SIG-M5 (cell line): ENCODE measurements at places on chromosomes 3 and 15.

GRCh38 chr3:31979001-31979697 is 1.9 kb downstream of the OSBPL10 start:
- no peak for DNase-seq

DNA sequence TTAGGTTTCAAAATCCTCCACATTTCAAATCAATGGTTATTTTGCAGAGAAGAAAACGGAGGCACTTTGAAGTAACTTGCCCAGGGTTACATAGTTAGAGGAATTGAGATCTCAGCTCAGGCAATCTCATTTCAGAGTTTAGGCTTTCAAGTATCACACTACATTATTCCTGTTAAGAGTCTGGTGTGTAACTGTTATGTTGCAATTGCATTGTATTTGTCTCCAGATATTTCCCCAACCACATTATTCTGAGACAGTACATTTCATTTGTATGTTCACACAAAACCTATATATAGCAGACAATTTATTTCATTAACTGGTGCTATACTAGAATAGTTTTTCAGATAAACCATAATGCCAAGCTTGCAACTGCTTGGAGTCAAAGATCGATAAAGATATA is 154.2 kb upstream of the TSPAN3 start:
- no peak for DNase-seq

DNA sequence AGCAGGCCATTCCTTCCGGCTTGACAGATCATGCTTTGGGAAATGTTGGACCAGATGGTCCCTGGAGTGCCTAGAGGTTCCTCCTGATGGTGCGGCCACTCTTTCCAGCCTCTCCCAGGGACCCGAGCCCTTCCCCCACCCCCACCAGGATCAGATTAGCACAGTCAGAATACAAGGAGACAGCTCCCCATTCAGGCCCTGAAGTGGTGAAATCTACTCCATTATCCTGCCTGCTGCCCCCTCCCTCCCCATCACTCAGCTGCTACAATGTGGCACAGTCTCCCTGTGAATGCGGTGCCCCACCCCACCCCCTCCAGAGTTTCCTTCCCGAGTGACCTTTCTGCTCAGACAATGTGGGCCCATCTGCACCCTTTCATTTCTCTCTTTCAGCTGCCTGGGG is 29.4 kb downstream of the RNU5B-1 start:
- no peak for DNase-seq

DNA sequence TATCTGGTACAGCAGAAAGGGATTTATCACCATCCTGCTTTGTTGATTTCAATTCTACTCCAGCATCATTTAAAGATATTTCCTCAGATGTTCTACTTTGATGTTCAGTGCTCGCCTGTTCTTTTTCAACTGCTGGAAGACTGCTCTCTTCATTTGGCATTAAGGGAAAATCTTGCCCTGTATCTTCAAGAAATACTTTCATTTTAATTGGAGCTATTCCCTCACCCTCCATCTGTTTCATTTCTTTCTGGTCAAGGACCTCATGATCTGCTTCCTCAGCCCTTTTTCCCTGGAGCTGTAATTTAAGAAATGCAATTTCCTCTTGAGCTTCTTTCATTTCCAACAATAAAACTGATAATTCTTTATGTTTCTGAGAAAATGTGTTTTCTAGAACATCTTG is 37.8 kb upstream of the HCLS1 start:
- DNase-seq: no peak

GRCh38 chr3:50606596-50606995 is 5.0 kb downstream of the CISH start:
- DNase-seq: no peak

DNA sequence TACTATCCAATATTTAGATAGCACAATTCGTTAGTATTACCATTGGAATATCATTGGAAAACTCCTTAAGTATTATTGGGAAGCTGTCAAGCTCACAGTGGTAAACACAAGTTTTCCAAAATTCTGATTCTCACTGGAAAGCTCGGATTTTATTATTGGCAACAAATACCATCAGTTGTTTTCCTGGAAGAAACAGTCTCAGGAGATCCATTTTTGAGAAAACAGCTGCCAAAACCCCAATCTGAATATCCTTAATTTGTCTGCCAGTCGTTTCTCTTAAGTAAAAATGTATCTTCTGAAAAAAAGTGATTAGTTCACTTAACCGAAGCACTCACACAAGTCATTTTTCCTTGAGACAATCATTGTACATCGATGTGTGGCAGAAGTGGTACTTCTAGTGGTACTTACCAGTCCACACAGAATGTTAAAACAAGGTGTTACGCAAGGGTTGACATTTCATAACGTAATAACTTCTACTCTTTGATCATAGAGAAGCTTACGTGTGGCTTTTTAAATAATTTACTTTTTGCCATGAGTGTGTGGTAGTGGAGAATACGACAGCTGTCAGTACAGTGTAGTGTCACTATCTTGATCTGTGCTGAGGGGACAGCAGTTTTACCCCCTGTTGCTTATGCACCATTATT is 74.9 kb downstream of the FAM43A start:
- no peak for DNase-seq

DNA sequence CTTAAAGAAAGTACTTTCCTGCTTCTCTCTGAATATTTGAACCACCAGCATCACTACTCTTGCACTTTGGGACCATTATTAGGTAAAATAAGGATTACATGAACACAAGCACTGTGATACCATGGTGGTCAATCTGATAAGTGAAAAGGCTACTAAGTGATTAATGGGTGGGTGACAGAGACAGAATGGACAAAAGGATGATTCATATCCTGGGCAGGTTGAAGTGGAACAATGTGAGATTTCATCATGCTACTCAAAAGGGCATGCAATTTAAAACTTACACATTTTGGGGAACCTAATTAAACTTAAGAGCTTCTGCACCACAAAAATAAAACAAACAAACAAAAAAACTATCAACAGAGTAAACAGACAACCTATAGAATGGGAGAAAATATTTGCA is 172.0 kb upstream of the CD96 start:
- DNase-seq: no peak

DNA sequence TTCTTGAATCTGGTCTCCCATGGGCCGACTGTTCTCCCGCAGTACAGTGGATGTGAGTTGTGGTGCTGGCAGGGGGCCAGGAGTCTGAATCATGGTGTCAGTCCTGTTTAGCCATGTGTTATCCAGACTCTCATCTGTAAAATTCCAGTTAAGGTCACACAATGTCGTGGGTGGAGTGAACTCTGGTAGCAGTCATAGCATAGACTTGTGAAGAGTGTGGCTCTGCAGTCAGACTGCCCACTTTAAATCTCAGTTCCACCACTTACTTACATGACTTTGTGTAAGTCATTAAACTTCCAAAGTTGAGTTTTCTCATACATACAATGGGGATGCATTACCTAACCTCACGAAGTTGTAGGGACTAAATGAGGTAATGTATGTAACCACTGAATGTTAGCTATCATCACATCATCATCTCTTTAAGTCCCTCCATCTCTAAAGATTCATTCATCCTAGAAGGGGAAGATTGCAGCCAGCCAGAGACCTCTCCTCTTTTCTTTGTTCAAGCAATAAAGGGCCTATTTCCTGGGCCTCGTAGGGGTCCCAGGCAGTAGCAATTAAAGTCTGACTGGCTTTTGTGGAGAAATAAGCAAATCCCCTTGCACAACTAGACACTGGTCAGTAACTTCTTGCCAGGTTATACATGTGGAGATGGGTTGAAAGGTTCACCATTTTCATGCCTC is 93.9 kb downstream of the PCCB start:
- no peak for DNase-seq

DNA sequence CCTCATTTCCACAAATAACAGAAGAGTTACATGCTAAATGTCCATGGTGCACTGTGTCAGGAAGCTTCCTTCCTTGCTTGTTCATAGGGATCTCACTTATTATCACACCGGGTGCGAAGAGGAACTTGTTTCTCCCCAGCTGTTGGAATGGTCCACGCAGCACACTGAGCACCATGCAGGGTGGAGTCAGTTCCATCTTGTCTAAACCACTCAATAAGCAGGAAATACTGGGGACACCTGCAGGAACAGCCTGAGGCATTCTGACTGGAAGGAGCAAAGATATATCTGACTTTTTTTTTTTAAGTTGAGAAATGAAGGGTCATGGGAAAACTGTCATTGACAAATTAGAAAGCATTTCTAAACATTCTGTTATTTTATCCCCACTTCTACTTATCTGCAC is 70.0 kb upstream of the WDR72 start:
- no peak for DNase-seq

DNA sequence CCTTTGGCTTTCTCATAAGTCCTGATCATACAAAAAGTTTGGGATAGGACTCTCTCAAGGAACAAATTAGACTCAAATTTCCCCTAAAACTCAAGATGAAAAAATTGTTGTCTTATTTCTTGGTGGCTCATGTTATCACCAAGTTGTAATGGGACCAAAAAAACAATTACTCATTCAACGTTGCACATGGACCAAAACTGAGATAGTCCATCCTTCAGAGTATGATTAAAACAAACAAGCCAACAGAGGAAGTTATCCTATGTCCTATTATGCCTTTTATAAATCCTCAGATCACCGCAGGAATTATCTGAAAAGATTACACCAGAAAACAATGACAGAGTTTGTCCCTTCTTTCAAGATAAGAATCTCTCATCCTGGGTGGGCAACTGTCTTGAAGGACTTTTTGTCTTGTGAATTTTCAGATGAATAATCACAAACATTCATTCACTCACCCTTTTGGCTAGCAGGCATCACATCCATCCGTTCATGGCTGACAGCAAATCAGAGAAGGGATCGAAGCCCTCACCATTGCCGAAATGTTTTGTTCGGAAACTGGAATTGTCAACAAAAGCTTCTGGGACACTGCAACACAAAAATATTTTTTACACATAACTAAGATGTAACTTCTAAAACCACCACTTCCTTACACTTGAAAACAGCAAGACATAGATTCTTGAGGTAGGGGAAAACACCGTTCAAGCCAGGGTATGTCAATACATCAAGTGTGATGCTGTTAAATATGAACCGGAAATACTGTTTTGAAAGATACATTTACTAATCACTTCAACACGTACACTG is 90.4 kb downstream of the FOXP1 start:
- DNase-seq: no peak

- DNase-seq: no peak
Observed at GRCh38 chr3:44464509-44464908, 13.0 kb downstream of the ZNF445 start.

DNA sequence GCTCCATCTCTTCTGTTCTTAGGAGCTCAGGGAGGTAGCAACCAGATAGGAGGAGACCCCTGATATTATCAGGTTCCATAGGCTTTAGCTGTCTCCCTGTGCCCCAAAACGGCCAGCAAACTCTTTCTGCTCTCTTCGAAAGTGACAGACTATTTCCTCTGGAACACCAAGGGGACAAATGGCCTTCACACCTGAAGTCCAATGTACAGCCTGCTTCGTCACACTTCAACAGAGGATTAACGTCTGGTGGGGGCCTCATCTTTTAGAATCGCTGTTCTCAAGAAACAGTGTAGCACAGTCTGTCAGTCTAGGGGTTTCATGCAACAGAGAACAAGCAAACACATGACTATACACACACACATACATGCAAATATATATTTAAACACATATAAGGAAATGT is 152.4 kb upstream of the SETMAR start:
- DNase-seq: no peak

GRCh38 chr15:84552896-84553295 is 47.9 kb upstream of the ZSCAN2 start:
- no peak for DNase-seq

DNA sequence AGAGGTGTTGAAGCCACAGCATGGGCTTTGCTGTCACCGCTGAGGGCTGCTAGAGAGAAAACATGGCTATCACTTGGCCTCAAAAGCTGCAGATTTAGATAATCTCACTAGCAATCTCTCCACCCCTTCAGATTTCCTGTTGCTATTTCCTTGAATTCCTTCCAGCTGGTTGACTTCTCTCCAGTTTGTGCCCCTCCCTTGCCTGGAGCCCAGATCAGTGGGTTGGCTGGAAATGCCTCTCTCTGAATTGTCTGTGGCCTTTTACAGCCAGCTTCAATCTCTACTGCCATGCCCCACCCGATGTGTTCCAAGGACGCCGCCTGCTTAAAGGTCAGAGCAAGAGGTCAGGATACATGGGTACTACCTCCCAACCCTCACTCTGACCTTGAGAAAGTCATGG is 294.1 kb downstream of the NTRK3 start:
- no peak for DNase-seq

- no peak for DNase-seq
Observed at GRCh38 chr3:44198284-44199269, 43.1 kb upstream of the TOPAZ1 start.

DNA sequence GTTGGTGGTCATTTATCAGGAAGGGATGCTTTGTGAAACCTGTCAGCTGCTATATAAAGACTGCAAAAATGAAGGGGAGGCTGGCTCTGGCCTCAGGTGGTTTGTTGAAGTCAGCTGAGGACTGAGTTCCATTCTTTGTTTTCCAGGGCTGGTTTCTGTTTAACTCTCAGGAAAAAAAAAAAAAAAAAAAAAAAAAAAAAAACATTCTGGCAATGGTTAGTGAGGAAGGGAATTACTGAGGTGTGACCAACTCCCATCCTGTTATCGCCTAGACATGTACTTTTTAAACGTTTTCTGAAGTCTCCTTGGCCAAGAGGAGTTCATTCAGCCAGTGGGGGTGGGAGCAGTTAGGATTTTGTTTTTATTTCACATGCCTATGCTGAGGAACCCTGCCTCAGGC is 316.3 kb downstream of the OXSM start:
- DNase-seq: no peak

DNA sequence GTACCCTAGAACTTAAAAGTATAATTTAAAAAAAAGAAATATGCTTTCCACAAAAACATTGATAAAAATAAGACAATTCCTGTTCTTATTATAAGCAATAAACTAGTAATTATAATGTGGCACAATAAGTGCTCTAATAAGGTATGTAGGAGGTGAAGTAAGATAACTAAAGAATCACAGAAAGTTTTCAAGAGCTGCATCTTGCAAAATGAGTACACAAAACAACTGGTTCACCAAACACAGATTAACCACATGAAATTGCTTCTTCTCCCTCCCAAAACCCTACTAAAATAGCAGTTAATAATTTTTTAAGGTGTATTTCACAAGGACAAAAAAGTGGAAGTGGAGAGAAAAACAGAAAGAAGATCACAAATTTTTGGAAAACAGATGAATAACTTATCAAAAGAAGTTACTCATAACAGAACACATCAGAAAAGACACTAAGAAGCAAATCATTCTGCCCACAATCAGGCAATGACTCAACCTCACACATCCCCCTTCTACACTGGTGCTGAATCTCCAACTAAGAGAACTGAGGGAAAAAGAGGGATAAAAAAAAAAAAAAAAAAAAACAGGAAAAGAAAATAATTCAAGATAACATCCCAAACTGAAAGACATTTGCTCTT is 64.2 kb downstream of the TBC1D5 start:
- DNase-seq: no peak
